ENCODE measurements at places on chromosomes 4 and X.

- no peak for DNase-seq
Observed at GRCh38 chrX:2492531-2493218, 8.1 kb downstream of the DHRSX start.

- DNase-seq: no peak
Observed at GRCh38 chr4:124682384-124682783, 30.1 kb downstream of the ANKRD50 start.

DNA sequence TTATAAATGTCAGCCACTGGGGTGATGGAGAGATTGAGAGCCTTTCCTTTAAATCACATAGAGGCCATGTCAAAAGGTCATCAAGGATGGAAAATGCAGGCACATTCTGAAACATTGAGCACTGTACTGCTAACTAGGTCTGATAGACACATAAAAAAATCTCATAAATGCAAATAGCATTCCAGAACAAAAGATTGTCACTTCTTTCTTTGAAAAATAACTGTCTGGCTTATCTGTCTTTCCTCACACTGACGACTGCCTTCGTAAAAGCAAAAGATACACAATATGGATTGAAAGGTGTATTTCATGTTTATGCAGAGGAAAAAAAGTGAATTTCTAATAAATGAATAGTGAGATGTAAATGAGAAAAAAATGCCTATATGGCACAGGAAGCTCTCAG is 59.9 kb downstream of the PABPC4L start:
- no peak for DNase-seq

DNA sequence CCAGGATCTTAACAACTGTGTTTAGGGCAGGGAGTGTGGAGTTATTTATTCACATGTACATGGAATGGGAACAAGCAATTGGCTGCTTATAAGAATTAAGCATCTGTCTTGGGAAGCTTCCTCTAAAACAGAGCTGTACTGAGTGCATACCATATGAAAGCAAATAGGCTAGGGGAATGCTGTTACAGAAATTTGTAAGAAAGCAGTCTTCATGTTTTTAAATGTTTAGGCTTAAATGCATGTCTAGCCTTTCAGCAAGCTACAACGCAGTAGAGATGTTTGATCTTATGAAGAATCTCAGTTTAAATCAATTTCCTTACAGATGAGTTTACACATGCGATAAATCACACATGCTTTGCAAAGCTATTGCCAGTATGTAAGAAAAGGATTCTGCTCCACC is 123.1 kb upstream of the MID1 start:
- DNase-seq: no peak

DNA sequence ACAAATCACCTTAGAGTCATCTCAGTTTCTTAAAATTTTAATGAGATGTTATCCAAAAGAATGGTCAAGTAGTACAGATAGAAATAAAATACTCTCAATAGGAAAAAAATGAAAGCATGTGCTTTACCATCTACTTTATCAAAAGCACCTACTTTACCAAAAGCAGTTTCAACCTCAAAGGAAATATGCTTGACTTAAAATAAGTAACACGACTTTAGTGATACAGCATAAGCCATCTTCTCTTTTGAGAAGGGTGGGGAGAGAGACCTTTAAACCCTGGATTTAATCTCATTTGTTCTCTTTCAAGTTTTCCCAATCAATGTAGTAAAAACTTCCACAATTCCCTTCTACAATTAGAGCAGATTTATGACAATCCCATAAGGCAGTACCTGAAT is 26.5 kb downstream of the OTUD4 start:
- no peak for DNase-seq

GRCh38 chrX:115697806-115698205 is 136.8 kb downstream of the PLS3 start:
- DNase-seq: no peak

DNA sequence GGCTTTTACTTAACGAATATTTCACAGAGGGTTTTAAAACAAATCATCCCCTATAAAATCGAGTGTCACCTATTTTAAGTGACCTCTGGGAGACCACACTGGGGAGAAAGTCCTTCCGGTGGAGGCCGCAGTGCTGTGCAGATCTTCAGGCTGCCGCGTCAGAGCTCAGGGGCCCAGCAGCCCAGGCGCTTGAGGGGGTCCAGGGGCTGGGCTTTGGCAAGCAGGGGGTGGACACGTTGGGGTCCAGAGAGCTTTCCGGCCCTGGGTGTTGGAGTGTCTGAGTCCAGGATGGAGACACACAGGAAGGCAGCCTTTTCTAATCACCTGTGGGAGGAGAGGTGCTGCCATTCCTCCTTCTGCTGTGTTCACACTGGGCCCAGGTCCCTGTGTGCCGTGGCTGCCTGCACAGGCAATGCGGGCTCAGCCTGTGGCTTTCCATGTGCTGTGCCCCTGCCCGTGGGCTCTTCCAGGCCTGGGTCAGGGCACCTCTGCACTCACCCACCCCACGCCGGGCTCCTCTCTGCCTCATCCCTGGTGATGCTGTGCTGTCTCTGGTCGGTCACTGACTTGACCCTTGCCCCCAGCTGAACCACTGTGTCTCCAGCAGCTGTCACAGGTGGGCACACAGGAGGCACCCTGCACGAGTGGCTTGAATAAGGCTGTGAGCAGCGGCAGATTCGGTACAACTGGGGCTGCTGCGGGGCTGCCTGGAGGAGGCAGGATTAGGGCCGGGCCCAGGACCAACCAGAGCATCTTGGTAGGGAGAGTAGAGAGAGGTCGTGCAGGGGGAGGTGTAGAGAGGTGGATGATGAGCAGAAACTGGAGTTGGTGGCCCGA is 10.0 kb downstream of the HTRA3 start:
- DNase-seq: no peak

DNA sequence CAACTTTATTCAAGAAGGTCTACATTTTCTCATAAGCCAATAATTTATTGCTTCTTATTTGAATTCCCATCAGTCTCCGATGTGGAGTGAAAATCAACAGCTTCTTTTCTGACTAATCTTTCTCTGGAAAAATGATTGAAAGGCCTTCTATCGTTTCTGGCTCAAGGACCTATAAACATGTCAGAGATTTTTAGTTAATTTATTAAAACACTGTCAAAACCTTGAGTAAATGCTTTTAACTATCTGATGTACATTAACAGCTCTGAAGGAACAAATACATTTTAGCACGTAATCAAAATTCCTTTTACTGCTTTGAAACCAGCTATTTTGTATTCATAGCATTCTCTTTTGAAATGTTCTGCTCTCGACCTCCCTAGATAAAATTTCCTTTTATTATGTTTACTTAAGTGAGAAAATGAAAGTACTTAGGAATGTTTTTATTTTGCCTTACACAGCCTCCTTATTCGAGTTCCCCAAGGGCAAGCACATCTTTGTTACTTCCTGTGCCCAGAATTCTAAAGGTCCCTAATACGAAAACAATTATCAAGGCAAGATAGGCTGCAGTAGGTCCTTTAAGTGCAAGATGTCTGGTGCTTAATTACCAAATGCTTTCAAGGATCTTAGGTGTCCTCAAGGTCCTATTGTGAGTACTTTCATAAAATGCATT is 3.1 kb upstream of the ZFX start:
- no peak for DNase-seq

DNA sequence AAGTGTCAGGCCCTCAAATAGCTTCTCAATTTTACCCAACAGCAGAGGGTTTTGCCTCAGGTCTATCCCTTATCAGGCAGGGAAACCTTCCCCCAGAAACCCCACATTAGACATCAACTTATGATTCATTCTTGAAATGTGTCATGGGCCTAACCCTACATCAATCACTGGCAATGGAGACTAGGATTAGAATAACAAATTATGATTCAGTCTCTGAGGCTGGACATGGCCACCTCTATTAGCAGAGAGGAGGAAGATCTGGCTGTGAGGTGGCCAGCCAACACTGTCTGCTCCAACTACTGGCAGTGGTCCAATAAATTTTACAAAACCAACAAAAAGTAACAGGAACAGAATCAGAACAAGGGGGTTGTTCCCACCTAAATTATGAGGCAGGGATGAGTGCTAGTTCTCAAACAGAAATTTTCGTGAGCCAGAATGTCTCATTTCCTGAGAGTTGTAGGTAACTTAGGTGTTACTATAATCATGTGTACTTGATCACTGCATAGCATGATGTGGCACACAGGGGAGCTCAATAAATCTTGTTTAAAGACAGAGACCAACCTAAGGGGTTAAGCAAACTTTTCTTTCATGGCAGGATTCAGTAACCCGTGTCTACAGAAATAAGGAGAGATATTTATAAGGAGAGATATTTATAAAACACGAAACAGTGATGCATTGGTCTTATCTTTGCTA is 126.8 kb downstream of the NFKB1 start:
- no peak for DNase-seq

DNA sequence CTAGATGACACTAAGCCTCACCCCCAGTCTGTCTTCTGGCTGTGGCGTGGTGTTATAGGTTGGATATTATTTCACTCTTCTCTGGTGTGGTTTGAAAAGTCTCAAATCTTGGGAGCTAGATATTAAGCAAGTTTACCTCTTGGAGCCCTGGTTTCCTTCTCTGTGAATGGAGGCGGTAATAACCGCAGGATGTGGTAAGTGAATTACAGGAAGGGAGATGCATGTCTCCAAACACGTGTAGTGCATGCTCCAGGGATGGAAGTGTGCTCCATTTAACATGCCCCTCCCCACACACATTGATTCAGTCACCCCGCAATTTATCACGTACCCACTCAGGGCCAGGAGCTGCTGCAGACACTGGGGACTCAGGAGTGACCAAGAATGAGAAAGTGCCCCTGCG is 4.9 kb downstream of the ZNF275 start:
- no peak for DNase-seq

DNA sequence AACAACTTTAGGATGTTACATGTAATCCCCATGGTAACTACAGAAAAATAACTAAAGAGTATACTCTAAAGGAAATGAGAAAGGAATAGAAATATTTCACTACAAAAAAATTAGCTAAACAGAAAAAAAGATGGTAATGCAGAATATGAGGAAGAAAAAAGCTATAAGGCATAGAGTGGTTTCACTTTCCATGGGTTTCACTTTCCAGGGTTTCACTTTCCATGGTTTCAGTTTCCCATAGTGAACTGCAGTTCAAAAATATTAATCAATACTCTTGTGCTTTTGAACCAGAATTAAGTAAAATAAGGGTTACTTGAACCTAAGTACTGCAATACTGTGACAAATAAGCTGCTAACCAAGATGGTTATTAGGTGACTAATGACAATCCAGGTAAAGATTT is 42.0 kb downstream of the NPFFR2 start:
- DNase-seq: no peak

DNA sequence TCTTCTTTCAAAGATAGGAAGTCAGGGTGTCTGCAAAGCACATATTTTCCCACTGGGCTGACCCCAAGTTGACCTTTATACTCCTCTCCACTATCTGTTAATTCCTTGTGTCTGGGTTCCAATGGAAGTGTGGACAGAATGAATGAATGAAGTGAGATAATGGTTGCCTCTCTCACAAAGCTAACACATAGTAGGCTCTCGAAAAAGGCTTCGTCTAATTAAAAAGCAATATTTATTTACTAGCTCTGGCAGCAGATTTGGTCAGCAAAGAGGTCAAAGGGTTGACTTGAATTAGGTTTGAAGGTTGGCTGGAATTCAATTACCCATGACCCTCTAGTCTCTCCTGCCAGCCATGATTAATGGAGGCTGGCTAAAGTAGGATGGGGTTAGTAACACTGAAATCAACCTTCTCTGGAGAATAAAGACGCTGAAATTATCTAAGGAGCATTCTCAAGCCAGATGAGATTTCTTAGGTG is 280.3 kb upstream of the KLF3 start:
- DNase-seq: no peak

DNA sequence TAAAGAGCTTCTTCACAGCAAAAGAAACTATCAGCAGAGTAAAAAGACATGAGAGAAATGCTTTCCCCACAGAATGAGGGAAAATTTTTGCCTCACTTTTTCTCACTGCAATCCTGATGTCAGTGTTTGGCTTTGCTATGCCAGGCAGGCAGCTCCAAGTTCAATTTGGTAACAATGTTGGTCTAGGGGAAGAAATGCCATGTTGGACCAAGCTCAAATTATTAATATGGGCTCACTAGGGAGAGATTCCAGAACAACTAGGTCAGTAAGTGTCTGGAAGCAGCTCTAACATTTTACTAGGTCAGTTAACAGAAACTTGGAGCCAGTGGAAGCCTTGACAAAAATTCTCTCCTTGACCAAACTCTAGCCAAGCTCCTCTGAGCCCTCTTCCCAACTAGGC is 95.4 kb downstream of the NAF1 start:
- no peak for DNase-seq

DNA sequence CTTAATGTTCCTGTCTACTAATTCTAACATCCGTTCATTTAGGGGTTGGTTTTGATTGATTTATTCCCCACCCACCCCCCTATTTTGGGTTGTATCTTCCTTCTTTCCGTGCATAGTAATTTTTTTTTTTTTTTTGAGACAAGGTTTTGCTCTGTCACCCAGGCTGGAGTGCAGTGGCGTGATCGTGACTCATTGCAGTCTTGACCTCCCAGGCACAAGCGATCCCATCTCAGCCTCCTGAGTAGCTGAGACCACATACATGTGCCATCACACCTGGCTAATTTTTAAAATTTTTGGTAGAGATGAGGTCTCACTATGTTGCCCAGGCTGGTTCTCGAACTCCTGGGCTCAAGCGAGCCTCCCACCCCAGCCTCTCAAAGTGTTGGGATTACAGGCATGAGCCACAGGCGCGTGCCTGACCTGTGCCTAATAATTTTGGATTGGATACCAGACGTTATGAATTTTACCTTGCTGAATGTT is 79.9 kb downstream of the ZFX start:
- DNase-seq: no peak

GRCh38 chr4:182874304-182874751 is 42.9 kb downstream of the DCTD start:
- no peak for DNase-seq

DNA sequence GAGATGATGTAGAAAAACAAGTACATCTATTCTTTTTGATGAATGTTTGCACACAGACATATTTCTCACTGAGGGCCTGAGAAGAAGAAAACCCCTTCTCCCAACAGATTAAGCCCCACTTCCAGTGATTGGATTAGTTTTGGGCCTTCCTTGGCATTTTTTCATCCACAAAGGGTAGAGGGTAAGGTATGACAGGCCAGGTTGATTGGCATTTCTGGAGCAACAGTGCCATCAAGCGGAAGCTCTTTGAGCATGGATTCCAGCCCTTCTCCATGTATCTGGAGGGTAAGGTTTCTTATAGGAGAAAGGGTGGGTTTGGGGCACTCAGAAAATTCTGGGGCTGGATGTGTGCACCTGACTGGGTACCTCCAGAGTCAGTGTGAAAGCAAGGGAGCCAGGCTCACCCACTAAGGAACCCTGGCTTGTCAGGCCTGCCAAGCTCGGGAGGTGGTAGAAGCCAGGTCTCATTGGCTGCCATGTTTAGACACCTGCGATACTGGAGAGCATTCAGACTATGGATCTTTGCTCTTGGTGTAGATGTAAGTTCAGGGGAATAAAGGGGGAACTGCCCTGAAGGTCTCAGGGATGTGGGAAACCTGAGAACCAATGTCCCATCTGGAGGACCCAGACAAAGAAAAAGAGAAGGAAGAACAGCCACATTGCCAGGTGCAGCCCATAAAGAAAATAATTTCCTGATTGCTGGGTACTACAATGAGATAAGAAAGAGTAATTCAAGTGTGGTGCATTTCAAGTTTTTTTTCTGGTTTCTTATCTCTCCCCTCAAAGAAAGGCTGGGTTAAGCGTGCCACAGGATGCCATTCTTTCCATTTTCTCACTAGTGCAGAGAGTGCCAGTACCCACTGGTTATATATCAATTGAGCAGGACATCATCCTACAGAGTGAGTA is 222.3 kb upstream of the AGTR2 start:
- no peak for DNase-seq
